ENCODE measurements at places on chromosomes 1 and 21. TPM values are rescaled to one million over a fixed set of nuclear protein-coding genes. Genes with fewer than 3 reads are reported as not detected.

CROCC gene
- 18.8 TPM for total RNA-seq

C1orf116 gene
- total RNA-seq, result not detected

RPE65 gene
- not detected for total RNA-seq

TXNDC12 gene
- 56.6 TPM for total RNA-seq

DISC1 gene
- total RNA-seq, result 17.5 TPM

All from activated CD4-positive, alpha-beta memory T cell treated with anti-CD3 and anti-CD28 coated beads, Interleukin-2, amount 10 ng/mL, durations not matched to agents 7 days and 5 days (primary cell).